Ovary (tissue), 10 donors: ENCODE measurements at places on chromosomes 4 and X. TPM values are rescaled to one million over a fixed set of nuclear protein-coding genes. Genes with fewer than 3 reads are reported as not detected.

GRCh38 chrX:103175944-103176753, 38.8 kb upstream of the BEX4 start:
- H3K4me1 ChIP-seq: no peaks in the 10 kb centered on the region
- no peak overlapping the region for H3K27ac ChIP-seq
- H3K27me3 ChIP-seq: no peaks in the 10 kb centered on the region
- no peak overlapping the region for H3K4me3 ChIP-seq
- H3K36me3 ChIP-seq: no peaks in the 10 kb centered on the region
- DNase-seq: peak; percentile 9

GRCh38 chr4:2168469-2169319, 73.2 kb downstream of the HAUS3 start:
- H3K4me1 ChIP-seq: no peaks in the 10 kb centered on the region
- no peaks in the 10 kb centered on the region for H3K36me3 ChIP-seq
- DNase-seq: no peak
- H3K27ac ChIP-seq: no peak overlapping the region
- H3K4me3 ChIP-seq: no peak overlapping the region

The OTC gene
- not detected for total RNA-seq

DNA sequence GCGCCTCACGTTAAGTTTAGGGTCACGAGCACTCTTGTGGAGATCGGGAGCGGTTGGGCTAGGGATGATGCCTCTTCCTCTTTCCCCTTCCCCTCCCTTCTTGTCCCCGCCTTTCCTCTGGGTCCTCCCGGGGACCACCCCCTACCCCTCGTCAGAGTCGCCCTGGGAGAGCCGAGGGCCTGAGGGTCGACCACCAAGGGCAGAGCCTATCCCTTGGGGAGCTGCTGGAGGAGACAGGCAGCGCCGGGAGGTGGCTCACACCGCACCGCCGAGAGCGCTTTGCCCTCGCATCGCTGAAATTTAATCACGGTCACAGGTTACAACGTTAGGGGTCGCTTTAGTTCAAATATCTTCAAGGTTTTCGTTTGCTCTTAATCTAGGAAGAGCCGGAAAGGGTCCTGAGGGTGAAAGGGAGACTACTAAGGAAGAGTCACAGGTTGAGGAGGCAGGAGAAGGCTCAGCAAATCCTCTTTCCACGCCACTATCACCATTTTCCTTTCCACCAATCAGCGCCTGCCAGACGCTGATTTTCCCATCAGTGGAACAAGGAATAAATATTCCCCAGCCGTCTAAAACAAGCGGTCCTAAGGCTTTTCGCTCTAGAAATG, 528 bp upstream of the SNCA start:
- H3K4me3 ChIP-seq: peak overlapping the region; percentile 79
- H3K36me3 ChIP-seq: no peaks in the 10 kb centered on the region
- H3K27ac ChIP-seq: peak overlapping the region; percentile 3

- H3K27ac ChIP-seq: no peak overlapping the region
- H3K4me3 ChIP-seq: no peak overlapping the region
- no peaks in the 10 kb centered on the region for H3K36me3 ChIP-seq
- DNase-seq: no peak
- H3K27me3 ChIP-seq: no peaks in the 10 kb centered on the region
- H3K4me1 ChIP-seq: no peaks in the 10 kb centered on the region
These were observed 88.2 kb upstream of the TECRL start for GRCh38 chr4:64497491-64497890.

DNA sequence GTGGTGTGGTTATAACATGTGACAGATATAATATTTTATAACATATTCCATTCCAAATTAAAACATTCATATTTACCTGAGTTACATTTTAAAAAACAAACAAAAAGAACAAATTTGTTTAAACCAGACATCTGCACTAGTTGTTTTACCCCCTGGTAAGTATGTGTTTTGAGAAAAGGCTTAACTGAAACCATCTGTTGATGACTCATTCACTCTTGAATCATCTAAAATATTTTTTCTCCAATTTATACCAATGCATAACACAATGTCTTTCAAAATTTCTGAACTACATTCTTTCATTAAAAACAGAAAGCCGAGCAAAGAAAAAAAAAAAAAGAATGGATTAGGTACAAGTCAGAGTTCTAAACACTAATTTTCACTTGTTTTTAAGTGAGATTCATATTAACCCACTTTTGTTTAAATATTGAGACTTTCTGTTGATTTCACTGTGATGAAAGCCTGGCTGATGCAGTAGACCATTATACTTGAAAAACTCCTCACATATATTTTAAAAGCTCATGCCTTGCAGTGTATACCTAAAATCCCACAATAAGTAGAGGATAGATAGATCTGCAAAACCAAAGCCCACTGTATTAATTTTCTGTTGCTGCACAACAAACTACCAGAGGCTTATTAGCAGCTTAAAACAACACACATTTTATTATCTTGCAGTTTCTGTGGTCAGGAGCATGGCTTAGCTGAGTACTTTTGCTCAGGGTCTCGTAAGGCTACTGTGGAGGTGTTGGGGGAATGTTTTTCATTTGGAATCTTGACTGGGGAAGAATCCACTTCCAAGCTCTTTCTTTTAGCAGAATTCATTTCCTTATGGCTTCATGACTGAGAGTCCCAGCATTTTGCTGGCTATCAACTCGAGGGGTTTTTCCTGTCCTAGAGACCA, 221.5 kb downstream of the PCDH18 start:
- no peak overlapping the region for H3K4me3 ChIP-seq
- DNase-seq: no peak
- no peak overlapping the region for H3K27ac ChIP-seq
- no peaks in the 10 kb centered on the region for H3K4me1 ChIP-seq

GRCh38 chrX:129637217-129638109, 17.3 kb downstream of the APLN start:
- no peaks in the 10 kb centered on the region for H3K27me3 ChIP-seq
- no peaks in the 10 kb centered on the region for H3K4me1 ChIP-seq
- H3K36me3 ChIP-seq: no peaks in the 10 kb centered on the region
- no peak overlapping the region for H3K27ac ChIP-seq

The LRCH2 gene
- 8.3 TPM for total RNA-seq

- DNase-seq: no peak
- no peak overlapping the region for H3K27ac ChIP-seq
- no peaks in the 10 kb centered on the region for H3K27me3 ChIP-seq
- H3K4me3 ChIP-seq: no peak overlapping the region
These were observed 21.6 kb upstream of the STIM2 start for GRCh38 chr4:26839016-26839415.

The TMPRSS11D gene
- total RNA-seq: not detected

The IL3RA gene
- 4.1 TPM for total RNA-seq

DNA sequence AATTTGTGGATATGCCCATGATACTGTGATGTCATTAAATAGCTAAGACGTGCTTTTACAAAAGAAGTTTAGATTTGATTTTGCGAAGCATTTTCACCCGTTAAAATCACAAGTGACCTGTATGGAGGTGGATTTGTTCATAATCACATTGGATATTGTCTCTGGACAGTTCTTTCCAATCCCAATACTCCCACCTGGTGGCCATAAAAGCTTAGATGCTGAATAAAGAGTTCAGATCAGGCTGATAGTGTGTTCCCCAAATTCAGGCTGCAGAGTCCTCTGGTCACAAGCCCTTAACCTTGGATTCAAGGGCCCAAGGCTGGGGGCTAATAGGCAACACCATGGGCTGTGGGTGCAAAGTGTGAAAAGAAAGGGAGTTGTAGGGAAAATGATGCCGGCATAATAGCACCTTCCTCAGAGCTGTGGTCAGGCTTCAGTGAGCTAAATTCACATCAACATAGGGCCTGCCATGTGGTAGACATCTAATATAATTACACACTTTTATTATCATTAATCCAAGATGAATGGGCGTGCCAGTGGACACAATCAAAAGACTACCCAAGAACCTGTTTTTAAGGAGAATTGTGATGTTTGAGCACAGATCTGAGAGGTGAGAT, 28.1 kb downstream of the SMIM43 start:
- H3K36me3 ChIP-seq: no peaks in the 10 kb centered on the region
- no peak for DNase-seq
- no peak overlapping the region for H3K27ac ChIP-seq
- H3K4me1 ChIP-seq: no peaks in the 10 kb centered on the region

GRCh38 chr4:101018836-101019235, 328.5 kb downstream of the PPP3CA start:
- H3K4me3 ChIP-seq: no peak overlapping the region
- H3K4me1 ChIP-seq: no peaks in the 10 kb centered on the region
- no peaks in the 10 kb centered on the region for H3K36me3 ChIP-seq
- no peaks in the 10 kb centered on the region for H3K27me3 ChIP-seq

DNA sequence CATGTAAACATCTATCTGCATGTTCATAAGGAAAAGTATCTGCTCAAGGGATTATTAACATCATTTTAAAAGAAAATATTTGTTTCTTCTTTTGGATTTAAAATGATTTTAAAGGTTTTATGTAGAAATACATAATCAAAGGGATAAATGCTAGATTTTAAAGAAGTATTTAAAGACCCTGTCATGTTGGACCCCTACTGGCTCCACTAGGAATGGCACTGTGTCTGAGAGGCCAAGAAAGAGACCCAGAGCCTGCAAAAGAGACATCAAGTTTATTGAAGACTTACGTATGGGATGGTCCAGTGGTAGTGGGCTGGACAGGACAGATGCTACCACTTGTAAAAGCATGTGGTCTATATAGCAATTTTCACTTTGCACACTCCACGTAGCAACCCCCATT, 78.7 kb upstream of the PCDH18 start:
- no peak overlapping the region for H3K27ac ChIP-seq
- H3K27me3 ChIP-seq: no peaks in the 10 kb centered on the region
- H3K36me3 ChIP-seq: no peaks in the 10 kb centered on the region
- H3K4me3 ChIP-seq: no peak overlapping the region
- no peak for DNase-seq
- H3K4me1 ChIP-seq: no peaks in the 10 kb centered on the region

The IL1RAPL1 gene
- total RNA-seq: 0.61 TPM

The SYNPO2 gene
- total RNA-seq: 194 TPM

The FSTL5 gene
- total RNA-seq: not detected

GRCh38 chr4:113874480-113874879, 105.0 kb downstream of the ARSJ start:
- H3K4me3 ChIP-seq: no peak overlapping the region
- no peak overlapping the region for H3K27ac ChIP-seq
- H3K36me3 ChIP-seq: no peaks in the 10 kb centered on the region

The F11 gene
- 0.23 TPM for total RNA-seq

GRCh38 chr4:108024085-108024877, 34.6 kb downstream of the HADH start:
- H3K36me3 ChIP-seq: no peaks in the 10 kb centered on the region
- H3K27ac ChIP-seq: no peak overlapping the region
- no peaks in the 10 kb centered on the region for H3K27me3 ChIP-seq
- DNase-seq: no peak
- no peak overlapping the region for H3K4me3 ChIP-seq
- no peaks in the 10 kb centered on the region for H3K4me1 ChIP-seq

The PNMA5 gene
- not detected for total RNA-seq

The TRPC3 gene
- 0.22 TPM for total RNA-seq

The CORIN gene
- 0.48 TPM for total RNA-seq

GRCh38 chrX:17021851-17022604, 75.6 kb downstream of the REPS2 start:
- DNase-seq: no peak
- no peaks in the 10 kb centered on the region for H3K27me3 ChIP-seq
- H3K36me3 ChIP-seq: no peaks in the 10 kb centered on the region
- H3K4me3 ChIP-seq: no peak overlapping the region

The TRMT2B gene
- total RNA-seq: 14.9 TPM

The DNAAF6 gene
- total RNA-seq: not detected

DNA sequence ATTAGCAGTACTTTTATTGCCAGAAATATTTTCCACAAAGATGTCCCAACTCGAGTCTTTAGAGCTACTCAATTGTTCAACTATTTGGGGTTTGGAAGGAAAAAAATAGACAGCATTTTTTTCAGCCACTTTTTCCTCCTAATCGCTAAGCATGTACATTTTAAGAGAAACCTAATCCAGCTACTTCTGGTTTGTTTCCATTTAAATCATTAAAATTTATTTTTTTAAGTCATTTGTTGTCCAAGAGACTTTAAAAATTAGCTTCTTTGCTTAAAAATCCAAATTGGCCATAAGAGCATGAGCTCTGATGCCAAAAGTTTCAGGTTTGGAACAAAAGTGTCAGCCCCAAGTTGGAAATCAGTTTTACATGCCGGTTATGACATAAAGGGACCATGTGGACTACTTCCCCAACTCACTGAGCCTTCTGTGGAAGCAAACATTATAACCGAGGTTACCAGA, 186.3 kb upstream of the INTU start:
- no peaks in the 10 kb centered on the region for H3K27me3 ChIP-seq
- DNase-seq: no peak
- no peaks in the 10 kb centered on the region for H3K36me3 ChIP-seq
- H3K4me3 ChIP-seq: no peak overlapping the region
- H3K27ac ChIP-seq: no peak overlapping the region

- no peak overlapping the region for H3K4me3 ChIP-seq
- peaks cover 2% of the 10 kb centered on the region for H3K4me1 ChIP-seq
- no peak overlapping the region for H3K27ac ChIP-seq
- H3K27me3 ChIP-seq: no peaks in the 10 kb centered on the region
These were observed 17.8 kb downstream of the ANXA3 start for GRCh38 chr4:78569306-78569821.

DNA sequence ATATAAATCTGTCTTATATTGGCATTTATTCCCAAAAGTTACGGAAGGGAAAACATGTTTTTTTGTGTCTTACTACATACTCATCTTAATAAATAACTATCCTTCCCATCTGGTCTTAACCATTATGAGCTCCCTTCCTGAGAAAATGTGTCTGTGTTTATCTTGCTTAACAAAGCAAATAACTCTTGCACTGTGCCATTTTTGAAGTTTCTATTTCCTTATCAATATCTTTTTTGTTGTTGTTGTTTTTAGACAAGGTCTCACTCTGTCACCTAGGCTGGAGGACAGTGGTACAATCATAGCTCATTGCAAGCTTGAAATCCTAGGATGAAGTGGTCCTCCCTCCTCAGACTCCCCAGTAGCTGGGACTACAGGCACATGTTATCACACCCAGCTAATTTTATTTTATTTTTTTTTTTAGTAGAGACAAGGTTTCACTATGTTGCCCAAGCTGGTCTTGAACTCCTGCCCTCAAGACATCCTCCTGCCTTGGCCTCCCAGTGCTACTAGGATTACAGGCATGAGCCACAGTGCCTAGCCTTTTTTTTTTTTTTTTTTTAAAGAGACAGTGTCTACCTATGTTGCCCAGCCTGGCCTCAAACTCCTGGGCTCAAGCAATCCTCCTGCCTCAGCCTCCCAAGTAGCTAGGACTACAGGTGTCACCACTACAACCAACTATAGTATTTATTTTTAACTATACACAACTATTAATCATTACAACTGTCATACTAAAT, 36.9 kb downstream of the CNOT6L start:
- H3K27me3 ChIP-seq: no peaks in the 10 kb centered on the region
- no peaks in the 10 kb centered on the region for H3K36me3 ChIP-seq
- no peak overlapping the region for H3K27ac ChIP-seq

- H3K27me3 ChIP-seq: no peaks in the 10 kb centered on the region
- no peak overlapping the region for H3K4me3 ChIP-seq
- no peak overlapping the region for H3K27ac ChIP-seq
- DNase-seq: no peak
- H3K4me1 ChIP-seq: no peaks in the 10 kb centered on the region
- H3K36me3 ChIP-seq: no peaks in the 10 kb centered on the region
These were observed 94.1 kb downstream of the ADRA2C start for GRCh38 chr4:3860061-3860912.

- no peaks in the 10 kb centered on the region for H3K27me3 ChIP-seq
- H3K27ac ChIP-seq: no peak overlapping the region
- no peaks in the 10 kb centered on the region for H3K36me3 ChIP-seq
- no peak overlapping the region for H3K4me3 ChIP-seq
- H3K4me1 ChIP-seq: no peaks in the 10 kb centered on the region
These were observed 41.8 kb downstream of the BRCC3 start for GRCh38 chrX:155113097-155113496.
